ELF-1 (cell line): ENCODE measurements at places on chromosomes 12 and 14.
A peak's percentile ranks its signal among the peaks of the same experiment; 100 is the strongest.

DNA sequence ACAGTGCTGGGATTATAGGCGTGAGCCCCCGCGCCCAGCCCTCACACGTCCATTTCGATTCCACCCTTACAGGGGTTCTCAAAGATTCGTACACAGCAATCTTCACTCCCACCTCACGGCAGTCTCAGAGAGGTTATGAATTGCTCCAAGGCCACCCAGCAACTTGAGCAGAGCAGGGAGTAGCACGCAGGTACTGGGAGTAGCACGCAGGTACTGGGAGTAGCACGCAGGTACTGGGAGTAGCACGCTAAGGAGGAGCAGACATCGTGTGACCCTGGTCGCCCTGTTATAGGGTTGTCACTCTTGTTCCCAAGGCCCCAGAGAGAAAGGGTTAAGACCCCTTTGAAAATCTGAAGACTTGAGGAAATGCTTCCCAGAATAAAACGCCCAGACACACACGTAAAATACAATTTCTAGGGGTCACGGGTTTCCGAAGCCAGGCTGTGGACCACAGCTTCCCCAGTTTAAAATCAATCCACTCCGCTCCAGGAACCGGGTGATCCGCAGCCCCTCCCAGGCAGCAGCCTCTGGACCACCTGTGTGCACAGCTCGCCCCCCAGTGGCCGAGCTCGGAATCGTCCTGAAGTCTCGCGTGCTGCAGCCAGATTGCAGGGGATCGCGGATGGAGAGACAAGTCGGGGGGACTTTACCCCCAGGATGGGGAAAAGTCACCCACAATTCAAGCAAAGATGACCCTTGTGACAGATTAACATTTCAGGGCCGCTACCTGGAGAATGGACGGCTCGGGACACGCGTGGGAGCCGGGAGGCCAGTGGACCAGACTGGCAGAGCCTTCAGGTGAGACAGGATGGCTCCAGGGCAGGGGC is 92.0 kb downstream of the SCARB1 start:
- DNase-seq = peak; percentile 89

- DNase-seq = no peak
These were observed 96.3 kb downstream of the GALC start for GRCh38 chr14:87896393-87897380.

- DNase-seq = no peak
These were observed 9.5 kb downstream of the HSP90AA1 start for GRCh38 chr14:102077382-102077709.

DNA sequence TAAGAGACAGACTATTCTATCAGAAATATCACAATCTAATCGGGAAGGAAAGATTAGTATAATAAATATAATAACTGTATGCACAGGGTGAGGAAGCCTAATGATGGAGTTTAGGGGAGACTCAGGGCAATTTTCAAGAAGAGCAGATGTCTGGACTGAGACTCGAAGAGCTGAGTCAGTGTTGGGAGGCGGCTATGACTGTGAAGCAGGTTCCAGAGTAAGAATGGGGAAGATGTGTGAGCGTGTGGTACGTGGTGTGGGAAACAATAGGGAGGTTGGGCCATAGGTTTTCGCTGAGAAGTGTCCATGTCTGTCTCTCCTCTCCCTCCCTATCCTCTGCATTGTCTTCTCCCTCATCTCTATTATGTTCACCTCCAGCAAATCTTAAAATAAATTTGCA is 85.6 kb downstream of the LMO3 start:
- DNase-seq = no peak

GRCh38 chr12:91163116-91163515 is 19.5 kb downstream of the DCN start:
- no peak for DNase-seq

DNA sequence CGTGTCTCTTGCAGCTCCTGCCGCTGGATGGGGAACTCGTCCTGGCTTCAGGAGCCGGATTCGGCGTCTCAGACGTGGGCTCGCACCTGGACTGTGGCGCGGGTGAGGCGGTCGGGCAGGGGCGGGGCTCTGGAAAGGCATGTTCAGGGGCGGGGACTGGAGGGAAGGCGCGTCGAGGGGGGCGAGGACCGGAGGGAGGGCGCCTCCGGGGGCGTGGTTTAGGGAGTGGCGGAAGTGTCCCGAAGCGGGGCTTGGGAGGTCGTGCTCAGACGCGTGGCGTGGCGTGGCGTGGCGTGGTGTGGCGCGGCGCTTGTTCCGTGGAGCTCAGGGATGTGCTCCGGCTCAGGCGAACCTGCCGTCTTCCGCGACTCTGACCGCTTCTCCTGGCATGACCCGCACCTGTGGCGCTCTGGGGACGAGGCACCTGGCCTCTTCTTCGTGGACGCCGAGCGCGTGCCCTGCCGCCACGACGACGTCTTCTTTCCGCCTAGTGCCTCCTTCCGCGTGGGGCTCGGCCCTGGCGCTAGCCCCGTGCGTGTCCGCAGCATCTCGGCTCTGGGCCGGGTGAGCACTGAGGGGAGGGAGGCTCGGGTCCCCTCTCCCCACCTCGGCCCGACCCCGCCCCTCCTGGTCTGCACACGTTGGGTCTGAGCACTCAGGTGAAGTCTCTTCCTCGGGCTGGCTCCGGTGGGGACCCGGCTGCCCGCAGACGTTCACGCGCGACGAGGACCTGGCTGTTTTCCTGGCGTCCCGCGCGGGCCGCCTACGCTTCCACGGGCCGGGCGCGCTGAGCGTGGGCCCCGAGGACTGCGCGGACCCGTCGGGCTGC is 6.2 kb downstream of the AMN start:
- peak; percentile 71 for DNase-seq

DNA sequence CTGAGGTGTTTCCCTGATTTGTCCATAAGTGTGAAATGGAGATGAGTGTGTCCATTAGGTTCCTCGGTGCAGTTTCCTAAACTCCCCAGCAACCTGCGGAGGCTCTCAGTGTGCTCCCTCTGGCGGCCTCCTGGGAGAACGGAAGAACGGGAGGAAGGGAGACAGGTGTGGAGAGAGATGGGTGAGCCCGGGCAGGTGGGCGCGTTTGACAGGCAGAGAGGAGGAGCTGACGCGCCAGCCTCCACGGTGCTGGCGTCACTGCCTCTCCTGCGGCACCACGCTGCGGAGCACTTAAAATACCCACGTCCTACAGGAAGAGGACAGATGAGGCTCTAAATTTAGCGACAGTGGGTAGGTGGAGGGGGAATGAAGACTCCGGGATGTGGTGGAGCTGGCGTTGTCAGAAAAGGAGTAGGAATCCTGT is 26.8 kb upstream of the PEX5 start:
- peak; percentile 60 for DNase-seq

GRCh38 chr14:50038398-50039119 is 77.8 kb downstream of the VCPKMT start:
- peak; percentile 51 for DNase-seq

GRCh38 chr12:120402217-120402616 is 33.3 kb upstream of the MSI1 start:
- peak; percentile 77 for DNase-seq

DNA sequence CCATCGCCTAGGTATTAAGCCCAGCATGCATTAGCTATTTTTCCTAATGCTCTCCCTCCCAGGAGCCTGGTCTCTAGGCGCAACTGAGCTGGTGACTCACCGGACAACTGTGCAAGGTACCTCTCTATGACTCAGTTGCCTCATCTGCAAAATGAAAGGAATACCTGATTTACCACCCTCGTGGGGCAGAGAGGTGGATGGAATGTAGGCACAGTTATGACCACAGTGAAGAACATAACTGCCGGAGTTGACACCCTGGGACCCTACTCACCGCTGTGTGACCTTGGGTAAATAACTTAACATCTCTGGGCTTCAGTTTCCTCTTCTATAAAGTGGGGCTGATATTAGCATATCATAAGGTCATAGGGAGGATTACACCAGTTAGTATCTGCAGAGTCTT is 22.6 kb downstream of the BCL11B start:
- DNase-seq = no peak

GRCh38 chr14:95523051-95523814 is 6.8 kb upstream of the SYNE3 start:
- DNase-seq = no peak

DNA sequence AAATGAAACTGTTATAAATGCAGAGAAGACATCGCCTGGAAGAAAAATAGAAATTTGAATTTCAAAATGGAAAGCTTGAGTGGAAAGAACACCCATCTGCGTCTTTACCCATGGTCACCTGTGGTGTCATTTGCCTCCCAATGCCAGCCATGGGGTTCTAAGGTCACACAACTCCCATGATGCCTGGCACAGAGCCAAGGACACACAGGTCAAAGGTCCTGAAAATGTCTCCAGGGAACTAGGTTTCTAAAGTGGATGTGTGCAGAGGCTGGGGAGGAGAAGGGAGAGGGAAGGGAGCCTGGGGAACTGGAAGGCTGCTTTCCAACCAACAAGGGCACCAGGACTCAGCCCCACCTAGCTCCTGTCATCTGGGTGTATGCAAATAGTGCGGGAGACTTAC is 724.0 kb upstream of the TMEM132C start:
- DNase-seq = no peak

- peak; percentile 59 for DNase-seq
These were observed 24.1 kb upstream of the PLEKHG3 start for GRCh38 chr14:64680013-64680713.

DNA sequence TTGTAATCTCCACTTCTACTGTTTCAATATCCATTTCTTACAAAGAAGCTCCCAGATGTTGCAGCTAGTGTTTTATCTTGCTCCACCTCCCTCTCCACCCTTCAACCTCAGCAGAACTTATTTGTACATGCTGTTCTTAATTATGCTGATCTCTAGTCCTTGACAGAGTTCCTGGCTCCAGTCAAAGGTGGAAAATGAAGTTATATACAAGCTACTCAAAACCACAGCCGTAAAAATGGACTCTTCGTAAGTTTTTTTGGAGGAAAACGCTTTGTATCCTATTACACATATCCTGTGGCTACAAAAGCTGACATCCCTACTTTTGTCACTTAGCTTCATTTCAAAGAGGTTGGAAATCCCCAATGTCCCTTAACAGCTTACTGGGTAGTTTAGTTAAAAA is 1.3 kb downstream of the CLEC1A start:
- no peak for DNase-seq

DNA sequence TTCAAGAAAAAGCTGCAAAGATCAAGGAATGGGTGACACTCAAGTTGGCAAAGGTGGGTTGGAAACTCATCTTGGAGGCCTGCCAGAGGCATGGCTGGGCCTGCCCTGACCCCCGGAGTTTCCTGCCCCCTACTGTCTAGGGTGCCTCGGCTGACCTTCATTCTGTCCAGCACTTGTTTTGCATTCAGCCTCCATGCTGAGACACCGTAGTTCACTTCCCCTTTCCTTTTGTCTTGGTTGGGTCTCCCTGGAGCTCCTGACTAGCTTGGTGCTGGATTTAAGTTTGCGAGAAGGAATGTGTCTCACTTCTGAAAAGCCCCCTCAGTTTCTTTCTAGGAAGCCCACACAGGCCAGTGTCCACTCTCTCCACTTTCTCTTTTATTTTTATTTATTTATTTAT is 26.5 kb downstream of the PLEKHH1 start:
- DNase-seq = no peak

DNA sequence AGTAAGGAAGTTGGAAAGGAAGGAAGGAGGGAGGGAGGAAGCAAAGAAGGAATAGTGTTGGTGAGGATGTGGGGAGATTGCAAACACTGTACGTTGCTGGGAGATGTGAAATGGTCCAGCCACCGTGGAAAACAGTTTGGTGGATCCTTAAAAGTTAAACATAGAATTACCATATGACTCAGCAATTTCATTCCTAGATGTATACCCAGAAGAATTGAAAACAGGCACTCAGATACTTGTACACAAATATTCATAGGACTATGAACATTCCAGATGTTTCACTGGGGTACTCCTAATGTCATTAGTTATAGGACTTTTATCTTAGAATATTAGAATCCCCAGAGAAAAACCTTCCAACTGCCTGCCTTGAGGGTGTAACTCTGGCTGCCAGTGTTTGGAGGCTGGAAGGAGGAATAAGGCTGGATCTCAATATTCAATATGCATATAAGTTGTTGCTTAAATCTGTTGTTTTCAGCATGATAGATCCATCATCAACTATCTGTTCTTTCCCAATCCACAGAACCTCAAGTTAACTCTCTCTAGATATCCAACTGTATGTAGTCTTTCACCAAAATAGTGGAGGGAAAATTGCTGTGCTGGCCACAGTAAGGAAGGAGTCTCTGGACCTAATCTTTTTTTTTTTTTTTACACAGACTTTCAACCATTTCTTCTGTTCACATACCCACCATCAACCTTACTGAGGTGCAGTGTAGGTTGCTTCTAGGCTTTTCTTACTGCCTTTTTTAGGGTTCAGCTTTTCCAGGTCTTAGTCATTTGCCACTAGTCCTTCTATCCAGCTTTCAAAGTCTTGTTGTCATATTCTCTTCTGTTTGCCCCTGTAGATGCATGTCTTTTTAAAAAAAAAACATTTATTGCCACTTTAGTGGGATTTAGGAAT is 94.5 kb downstream of the DNAI7 start:
- no peak for DNase-seq

DNA sequence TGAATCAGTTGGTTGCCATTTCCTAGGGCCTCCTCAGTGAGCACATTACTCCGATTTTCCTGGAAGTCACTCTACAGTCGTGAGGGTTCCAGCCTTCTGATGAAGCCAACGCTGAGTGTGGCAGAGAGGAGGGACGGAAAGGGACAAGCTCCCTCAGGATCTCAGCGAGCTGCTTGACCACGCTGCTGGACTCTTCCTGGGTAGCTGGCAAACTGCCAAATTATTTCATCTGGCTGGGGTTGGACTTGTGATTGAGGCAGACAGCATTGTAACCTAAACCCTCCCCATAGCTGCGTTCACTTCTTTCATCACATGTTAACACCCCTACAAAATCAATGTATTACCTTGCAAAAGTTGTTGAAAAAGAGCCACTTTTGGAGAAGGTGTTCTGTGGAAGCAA is 69.6 kb upstream of the CHST11 start:
- DNase-seq = no peak

DNA sequence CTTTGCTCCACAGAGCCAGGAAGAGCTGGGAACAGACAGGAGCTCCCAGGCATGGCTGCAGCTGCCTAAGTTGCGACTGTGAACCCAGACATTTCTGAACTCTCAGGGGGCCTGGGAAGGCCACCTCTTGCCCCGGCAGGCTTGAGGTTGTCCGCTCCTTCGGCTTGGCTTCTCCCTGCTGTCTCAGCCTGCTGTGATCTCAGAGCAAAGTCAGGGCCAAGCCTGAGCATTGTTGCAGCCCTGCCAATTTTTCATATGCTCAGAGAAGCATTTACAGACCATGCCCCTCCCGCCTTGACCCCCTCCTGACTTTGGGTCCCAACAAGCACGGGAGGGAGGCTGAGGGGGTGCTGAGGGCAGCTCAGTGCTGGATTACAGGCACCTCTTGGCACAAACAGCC is 1439.1 kb upstream of the FLRT2 start:
- no peak for DNase-seq
